ENCODE measurements at places on chromosomes 12 and 14. TPM values are rescaled to one million over a fixed set of nuclear protein-coding genes. Genes with fewer than 3 reads are reported as not detected.

The REP15 gene
- total RNA-seq: not detected

DNA sequence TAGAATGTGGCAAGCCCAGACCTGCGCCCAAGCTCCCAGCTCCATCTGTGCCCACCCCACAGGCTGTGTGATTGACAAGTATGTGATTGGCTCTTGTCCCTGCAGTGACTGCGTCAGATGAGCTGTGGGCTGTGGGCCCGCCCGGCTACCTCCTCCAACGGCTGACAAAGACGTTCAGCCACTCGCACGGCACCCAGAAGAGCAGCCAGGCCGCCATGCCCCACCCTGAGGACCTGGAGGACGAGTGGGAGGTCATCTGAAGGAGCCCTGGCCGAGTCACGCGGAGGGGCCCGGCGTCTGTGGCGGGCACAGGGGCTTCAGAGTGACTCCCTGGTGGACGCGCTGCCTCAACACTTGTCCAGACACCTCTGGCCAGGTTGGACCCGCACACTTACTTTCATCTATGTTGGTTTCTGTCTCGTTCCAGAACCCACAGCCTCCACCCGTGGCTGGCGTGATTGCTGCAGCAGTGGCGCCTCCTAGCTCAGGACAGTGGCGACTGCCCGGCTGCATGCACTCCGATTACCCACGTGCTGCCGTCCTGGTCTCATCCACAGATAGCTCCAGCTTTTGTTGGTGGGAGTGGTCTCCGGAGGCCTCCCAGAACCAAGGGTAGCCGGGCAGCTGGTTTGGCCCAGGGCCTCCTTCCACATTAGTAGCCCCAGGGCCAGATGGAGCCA is 11.4 kb downstream of the ANKRD9 start:
- no peak overlapping the region for H3K27ac ChIP-seq
- H3K4me3 ChIP-seq: no peak overlapping the region
- H3K4me1 ChIP-seq: peaks cover 10% of the 10 kb centered on the region
- no peaks in the 10 kb centered on the region for H3K36me3 ChIP-seq

GRCh38 chr14:22976620-22977433 is 5.5 kb downstream of the AJUBA start:
- peaks cover 10% of the 10 kb centered on the region for H3K4me1 ChIP-seq
- no peak overlapping the region for H3K27ac ChIP-seq
- DNase-seq: no peak
- no peaks in the 10 kb centered on the region for H3K27me3 ChIP-seq
- H3K36me3 ChIP-seq: no peaks in the 10 kb centered on the region
- H3K4me3 ChIP-seq: no peak overlapping the region

GRCh38 chr12:12528361-12529270 is 34.0 kb downstream of the DUSP16 start:
- H3K4me1 ChIP-seq: peaks cover 55% of the 10 kb centered on the region
- H3K27me3 ChIP-seq: no peaks in the 10 kb centered on the region
- no peaks in the 10 kb centered on the region for H3K36me3 ChIP-seq
- no peak overlapping the region for H3K4me3 ChIP-seq
- DNase-seq: no peak

DNA sequence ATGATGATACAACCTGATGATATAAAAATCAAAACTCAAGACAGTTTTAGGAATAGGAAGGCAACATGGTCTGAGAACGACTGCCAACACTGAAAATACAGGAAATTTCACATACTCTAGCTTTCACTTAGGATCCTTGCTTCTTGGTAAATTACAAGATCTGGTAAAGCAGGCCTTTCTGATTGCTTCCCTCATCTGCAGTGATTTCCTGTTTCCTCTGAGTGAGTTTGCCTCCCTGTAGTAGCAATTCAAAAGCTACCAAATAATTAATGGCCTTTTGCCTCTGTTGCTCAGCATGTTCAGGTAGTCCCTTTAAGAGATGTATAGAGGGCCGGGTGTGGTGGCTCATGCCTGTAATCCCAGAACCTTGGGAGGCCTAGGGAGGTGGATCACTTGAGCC is 2.0 kb upstream of the IRAK3 start:
- H3K36me3 ChIP-seq: no peaks in the 10 kb centered on the region
- H3K27me3 ChIP-seq: no peaks in the 10 kb centered on the region
- peaks cover 4% of the 10 kb centered on the region for H3K4me1 ChIP-seq
- no peak for DNase-seq
- no peak overlapping the region for H3K27ac ChIP-seq
